ENCODE measurements at places on chromosomes 12 and 14. TPM values are rescaled to one million over a fixed set of nuclear protein-coding genes. Genes with fewer than 3 reads are reported as not detected.

DNA sequence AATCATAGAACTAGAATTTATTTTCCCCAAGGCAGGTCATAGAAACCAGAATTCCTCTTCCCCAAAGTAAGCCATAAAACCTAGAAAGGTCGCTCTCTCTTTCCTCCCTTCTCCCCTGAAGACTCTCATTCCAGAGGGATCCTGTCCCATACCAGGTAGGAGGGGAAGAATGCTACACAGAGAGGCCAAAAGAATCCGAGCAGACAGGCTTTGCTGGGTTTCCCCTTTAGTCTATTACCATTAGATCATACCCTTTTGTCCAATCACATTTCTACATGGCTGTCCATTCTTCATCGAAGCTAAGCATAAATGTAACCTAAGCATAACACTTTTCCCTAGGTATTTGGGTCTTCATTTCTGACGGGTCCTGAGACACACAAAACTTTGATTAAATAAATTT, 204.5 kb downstream of the SPTSSA start:
- H3K27ac ChIP-seq: no peak overlapping the region
- no peaks in the 10 kb centered on the region for H3K36me3 ChIP-seq
- no peak overlapping the region for H3K4me3 ChIP-seq
- H3K27me3 ChIP-seq: no peaks in the 10 kb centered on the region
- peaks cover 6% of the 10 kb centered on the region for H3K4me1 ChIP-seq
- no peak for DNase-seq

- no peak overlapping the region for H3K4me3 ChIP-seq
- H3K27me3 ChIP-seq: no peaks in the 10 kb centered on the region
- H3K36me3 ChIP-seq: no peaks in the 10 kb centered on the region
- no peak for DNase-seq
- H3K27ac ChIP-seq: no peak overlapping the region
- no peaks in the 10 kb centered on the region for H3K4me1 ChIP-seq
These were observed 24.4 kb downstream of the HSD17B6 start for GRCh38 chr12:56787498-56787897.

Gene RNF212B
- not detected for total RNA-seq

Gene IRAK3
- 17.1 TPM for total RNA-seq

Gene RPL36AL
- 446 TPM for total RNA-seq

- no peak overlapping the region for H3K27ac ChIP-seq
- no peaks in the 10 kb centered on the region for H3K27me3 ChIP-seq
- no peaks in the 10 kb centered on the region for H3K4me1 ChIP-seq
- DNase-seq: no peak
These were observed 14.6 kb upstream of the EIF5 start for GRCh38 chr14:103319422-103319821.

DNA sequence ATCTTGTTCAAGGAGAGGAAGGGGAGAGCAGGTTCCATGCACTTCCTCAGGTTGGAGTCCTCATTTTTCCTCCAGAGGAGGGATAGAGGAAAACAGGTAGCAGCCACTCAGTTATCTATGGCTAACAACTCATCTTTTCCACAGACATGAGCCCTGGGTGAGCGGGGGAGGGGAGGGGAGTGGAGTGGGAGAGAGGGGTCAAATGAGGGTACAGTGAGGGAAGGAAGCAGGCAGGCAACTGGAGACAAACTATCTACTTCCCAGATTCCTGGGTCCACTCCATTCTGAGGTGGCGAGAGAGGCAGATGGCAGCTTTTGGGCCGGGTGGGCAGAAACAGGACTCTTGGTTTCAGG, 2.6 kb upstream of the ZNF385A start:
- peaks cover 20% of the 10 kb centered on the region for H3K4me1 ChIP-seq
- H3K36me3 ChIP-seq: no peaks in the 10 kb centered on the region
- DNase-seq: no peak
- no peaks in the 10 kb centered on the region for H3K27me3 ChIP-seq

GRCh38 chr12:45322810-45323209, 106.9 kb downstream of the ANO6 start:
- no peak overlapping the region for H3K4me3 ChIP-seq
- peaks cover 39% of the 10 kb centered on the region for H3K4me1 ChIP-seq
- H3K36me3 ChIP-seq: no peaks in the 10 kb centered on the region
- DNase-seq: no peak
- no peaks in the 10 kb centered on the region for H3K27me3 ChIP-seq

Gene GLIPR1L1
- not detected for total RNA-seq

Gene LPAR5
- total RNA-seq: 1.5 TPM

GRCh38 chr14:75969891-75970290, 11.9 kb downstream of the TGFB3 start:
- DNase-seq: no peak
- no peaks in the 10 kb centered on the region for H3K4me1 ChIP-seq
- no peaks in the 10 kb centered on the region for H3K36me3 ChIP-seq
- H3K27ac ChIP-seq: no peak overlapping the region
- H3K27me3 ChIP-seq: no peaks in the 10 kb centered on the region

Gene ADSS1
- 10.2 TPM for total RNA-seq

Gene ADIPOR2
- total RNA-seq: 29.3 TPM

DNA sequence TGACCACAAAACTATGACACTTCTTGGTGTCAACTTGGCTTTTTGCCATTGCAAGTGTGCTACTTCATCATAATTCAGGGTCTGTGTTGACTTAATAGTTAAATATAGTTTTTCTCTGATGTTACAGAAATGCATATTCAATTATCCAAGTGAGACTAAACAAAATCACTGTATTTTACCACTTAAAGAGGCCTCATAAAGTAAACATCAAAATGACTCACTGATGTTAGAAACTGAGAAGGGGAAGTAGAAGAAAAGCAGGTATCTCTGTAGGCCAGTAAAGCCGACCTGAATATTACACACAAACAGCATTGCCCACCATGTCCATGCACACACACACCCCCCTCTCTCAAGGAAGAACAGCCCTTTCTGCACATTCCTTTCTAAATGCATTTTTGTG, 55.4 kb downstream of the RPAP3 start:
- H3K27ac ChIP-seq: peak overlapping the region; percentile 55
- H3K4me3 ChIP-seq: no peak overlapping the region
- H3K27me3 ChIP-seq: no peaks in the 10 kb centered on the region
- no peaks in the 10 kb centered on the region for H3K4me1 ChIP-seq
- DNase-seq: no peak

DNA sequence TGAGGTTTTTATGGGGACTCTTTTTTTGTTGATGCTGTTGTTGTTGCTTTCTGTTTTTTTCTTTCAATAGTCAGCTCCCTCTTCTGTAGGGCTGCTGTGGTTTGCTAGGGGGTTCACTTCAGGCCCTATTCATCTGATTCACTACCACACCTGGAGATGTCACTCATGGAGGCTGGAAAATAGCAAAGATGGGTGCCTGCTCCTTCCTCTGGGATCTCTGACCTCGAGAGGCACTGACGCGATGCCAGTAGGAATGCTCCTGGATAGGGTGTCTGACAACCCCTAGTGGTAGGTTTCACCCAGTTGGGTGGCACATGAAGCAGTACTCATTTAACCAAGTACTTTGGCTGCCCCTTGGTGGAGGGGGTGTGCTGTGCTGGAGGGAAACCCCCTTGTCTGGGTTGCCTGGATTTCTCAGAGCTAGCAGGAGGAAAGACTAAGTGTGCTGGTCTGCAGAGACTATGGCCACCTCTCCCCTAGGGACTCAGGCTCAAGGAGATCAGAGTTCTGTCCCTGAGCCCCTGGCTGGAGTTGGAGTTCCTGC, 745.5 kb downstream of the TMTC2 start:
- H3K4me3 ChIP-seq: no peak overlapping the region
- no peak for DNase-seq
- no peak overlapping the region for H3K27ac ChIP-seq
- H3K36me3 ChIP-seq: no peaks in the 10 kb centered on the region

GRCh38 chr14:69242311-69243224, 17.4 kb upstream of the GALNT16 start:
- H3K27ac ChIP-seq: no peak overlapping the region
- no peak overlapping the region for H3K4me3 ChIP-seq
- no peaks in the 10 kb centered on the region for H3K27me3 ChIP-seq
- peaks cover 2% of the 10 kb centered on the region for H3K4me1 ChIP-seq
- peaks cover 43% of the 10 kb centered on the region for H3K36me3 ChIP-seq
- DNase-seq: peak; percentile 77

Gene C14orf39
- 0.16 TPM for total RNA-seq

Gene SRRM4
- 0.14 TPM for total RNA-seq

Gene MED6
- total RNA-seq: 40.7 TPM

Gene PRH2
- 1.2 TPM for total RNA-seq

- H3K27ac ChIP-seq: no peak overlapping the region
- no peaks in the 10 kb centered on the region for H3K36me3 ChIP-seq
- no peaks in the 10 kb centered on the region for H3K4me1 ChIP-seq
- H3K27me3 ChIP-seq: no peaks in the 10 kb centered on the region
- H3K4me3 ChIP-seq: no peak overlapping the region
These were observed 29.3 kb downstream of the ACTR6 start for GRCh38 chr12:100229876-100230275.

DNA sequence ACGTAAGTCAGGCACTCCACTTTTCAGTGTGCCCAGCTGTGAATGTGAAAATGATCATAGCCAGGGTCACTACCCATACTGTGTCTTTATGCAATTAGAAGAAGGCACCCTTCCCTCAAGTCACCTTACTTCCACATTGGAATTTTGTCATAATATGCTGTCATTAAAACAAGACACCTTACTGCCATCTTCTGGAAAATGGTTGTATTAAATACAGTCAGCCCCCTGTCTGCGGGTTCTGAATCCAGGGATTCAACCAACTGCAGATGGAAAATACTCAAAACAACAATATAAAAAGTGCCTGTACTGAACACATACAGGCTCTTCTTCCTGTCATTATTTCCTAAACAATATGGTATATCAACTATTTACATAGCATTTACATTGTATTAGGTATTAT, 70.2 kb upstream of the TBX5 start:
- H3K27me3 ChIP-seq: peaks cover 51% of the 10 kb centered on the region
- no peak for DNase-seq
- H3K27ac ChIP-seq: no peak overlapping the region
- H3K4me1 ChIP-seq: no peaks in the 10 kb centered on the region
- H3K4me3 ChIP-seq: no peak overlapping the region

GRCh38 chr12:120093336-120093591, 23.3 kb downstream of the RAB35 start:
- no peaks in the 10 kb centered on the region for H3K27me3 ChIP-seq
- peak overlapping the region; percentile 54 for H3K27ac ChIP-seq
- H3K36me3 ChIP-seq: peaks cover 23% of the 10 kb centered on the region

- H3K27me3 ChIP-seq: no peaks in the 10 kb centered on the region
- H3K27ac ChIP-seq: peak overlapping the region; percentile 54
- H3K4me1 ChIP-seq: peaks cover 34% of the 10 kb centered on the region
These were observed 226.3 kb downstream of the ERC1 start for GRCh38 chr12:1217191-1217949.

Gene IFNG-AS1
- total RNA-seq: not detected

- H3K4me1 ChIP-seq: peaks cover 17% of the 10 kb centered on the region
- no peak overlapping the region for H3K4me3 ChIP-seq
- no peak for DNase-seq
- H3K36me3 ChIP-seq: peaks cover 34% of the 10 kb centered on the region
These were observed 252.6 kb downstream of the FOXN3 start for GRCh38 chr14:89164168-89165073.

DNA sequence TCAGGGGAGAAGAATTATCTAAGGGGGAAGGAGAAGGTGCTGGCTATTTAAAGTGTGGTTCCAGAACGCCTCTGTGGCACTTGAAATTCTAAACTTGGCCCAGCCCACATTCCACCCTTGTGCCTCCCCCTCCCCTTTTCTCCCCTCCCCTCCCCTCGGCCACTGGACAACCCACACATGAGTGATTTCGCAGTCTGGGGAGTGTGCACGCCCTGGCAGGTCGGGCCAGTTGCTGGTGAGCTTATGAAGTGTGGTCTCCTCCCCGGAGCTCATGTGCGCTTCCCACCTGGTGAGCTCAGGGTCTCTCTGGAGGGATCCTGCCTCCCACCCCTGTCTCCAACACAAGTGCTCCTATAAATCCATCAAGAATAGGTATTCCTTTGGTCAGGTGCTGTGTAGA, at the start of gene SLC6A13:
TSS of gene SLC6A13 (minus strand) at position 20 of the 400 bp plus-strand sequence. CDS start 2,784 bp downstream, outside the sequence.
- H3K27me3 ChIP-seq: peaks cover 26% of the 10 kb centered on the region
- no peaks in the 10 kb centered on the region for H3K4me1 ChIP-seq
- no peak for DNase-seq
- H3K4me3 ChIP-seq: no peak within 1 kb of the TSS
- H3K27ac ChIP-seq: no peak within 1 kb of the TSS
- H3K36me3 ChIP-seq: no peaks in the 10 kb centered on the region

GRCh38 chr14:100651999-100652508, 64.8 kb upstream of the BEGAIN start:
- H3K36me3 ChIP-seq: no peaks in the 10 kb centered on the region
- no peaks in the 10 kb centered on the region for H3K4me1 ChIP-seq
- no peak overlapping the region for H3K4me3 ChIP-seq
- H3K27ac ChIP-seq: no peak overlapping the region

- no peak overlapping the region for H3K4me3 ChIP-seq
- H3K27me3 ChIP-seq: no peaks in the 10 kb centered on the region
These were observed 236.4 kb downstream of the PCNX1 start for GRCh38 chr14:71143381-71144290.

Gene CCDC177
- not detected for total RNA-seq

- H3K4me1 ChIP-seq: peaks cover 1% of the 10 kb centered on the region
- H3K36me3 ChIP-seq: peaks cover 26% of the 10 kb centered on the region
- no peak overlapping the region for H3K27ac ChIP-seq
- H3K4me3 ChIP-seq: no peak overlapping the region
- peaks cover 17% of the 10 kb centered on the region for H3K27me3 ChIP-seq
These were observed 17.6 kb downstream of the AGAP2 start for GRCh38 chr12:57720606-57721595.

GRCh38 chr12:6104027-6104426, 20.4 kb downstream of the VWF start:
- H3K4me3 ChIP-seq: no peak overlapping the region
- no peaks in the 10 kb centered on the region for H3K4me1 ChIP-seq
- H3K27ac ChIP-seq: no peak overlapping the region
- H3K36me3 ChIP-seq: no peaks in the 10 kb centered on the region

DNA sequence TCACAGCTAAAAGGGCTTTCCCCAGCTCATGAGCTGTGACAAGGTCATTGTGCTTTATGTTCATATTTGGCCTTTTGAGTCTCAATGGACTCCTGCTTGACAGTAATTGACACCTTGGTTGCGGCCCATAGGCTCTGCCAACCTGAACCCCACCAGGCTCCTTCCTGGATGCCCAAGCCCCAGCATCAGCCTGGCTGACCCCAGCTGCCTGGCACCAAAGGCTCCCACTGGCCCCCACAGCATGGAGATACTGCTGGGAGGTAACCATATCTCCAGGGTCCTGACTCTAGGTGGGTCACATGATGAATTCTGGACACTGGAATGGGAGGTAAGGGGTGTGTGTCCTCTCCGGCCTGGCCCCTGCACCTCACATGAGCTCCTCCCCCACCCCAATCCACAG, 50.2 kb downstream of the CLMN start:
- no peak overlapping the region for H3K27ac ChIP-seq
- no peaks in the 10 kb centered on the region for H3K36me3 ChIP-seq
- H3K4me1 ChIP-seq: no peaks in the 10 kb centered on the region
- no peak for DNase-seq

- no peak for DNase-seq
- H3K4me1 ChIP-seq: no peaks in the 10 kb centered on the region
- no peaks in the 10 kb centered on the region for H3K36me3 ChIP-seq
- no peaks in the 10 kb centered on the region for H3K27me3 ChIP-seq
These were observed 77.7 kb upstream of the TRAF3 start for GRCh38 chr14:102699416-102700110.

Gene BCL11B
- total RNA-seq: 0.14 TPM

Data from sigmoid colon (tissue), 7 donors.